ENCODE measurements at places on chromosomes 3 and 15. TPM values are rescaled to one million over a fixed set of nuclear protein-coding genes. Genes with fewer than 3 reads are reported as not detected.

Gene GALNT15
- total RNA-seq, result not detected

Gene SCAANT1
- total RNA-seq, result not detected

Gene SLC51B
- total RNA-seq, result not detected

Gene DUOXA1
- not detected for total RNA-seq

Gene HEG1
- 36.0 TPM for total RNA-seq

Gene CYP19A1
- 1.1 TPM for total RNA-seq
